Foreskin keratinocyte (primary cell): ENCODE measurements at places on chromosomes 12 and 14. TPM values are rescaled to one million over a fixed set of nuclear protein-coding genes. Genes with fewer than 3 reads are reported as not detected.

GPHB5 gene
- not detected in 2 replicates for total RNA-seq

TESPA1 gene
- total RNA-seq: not detected in 2 replicates

EPYC gene
- total RNA-seq: not detected in 2 replicates

HNF1A gene
- not detected in 2 replicates for total RNA-seq

PIANP gene
- 0.04 TPM in 1 of 2 replicates, not detected in the other for total RNA-seq

SLC22A17 gene
- total RNA-seq: 5.0 and 8.0 TPM in 2 replicates

DNA sequence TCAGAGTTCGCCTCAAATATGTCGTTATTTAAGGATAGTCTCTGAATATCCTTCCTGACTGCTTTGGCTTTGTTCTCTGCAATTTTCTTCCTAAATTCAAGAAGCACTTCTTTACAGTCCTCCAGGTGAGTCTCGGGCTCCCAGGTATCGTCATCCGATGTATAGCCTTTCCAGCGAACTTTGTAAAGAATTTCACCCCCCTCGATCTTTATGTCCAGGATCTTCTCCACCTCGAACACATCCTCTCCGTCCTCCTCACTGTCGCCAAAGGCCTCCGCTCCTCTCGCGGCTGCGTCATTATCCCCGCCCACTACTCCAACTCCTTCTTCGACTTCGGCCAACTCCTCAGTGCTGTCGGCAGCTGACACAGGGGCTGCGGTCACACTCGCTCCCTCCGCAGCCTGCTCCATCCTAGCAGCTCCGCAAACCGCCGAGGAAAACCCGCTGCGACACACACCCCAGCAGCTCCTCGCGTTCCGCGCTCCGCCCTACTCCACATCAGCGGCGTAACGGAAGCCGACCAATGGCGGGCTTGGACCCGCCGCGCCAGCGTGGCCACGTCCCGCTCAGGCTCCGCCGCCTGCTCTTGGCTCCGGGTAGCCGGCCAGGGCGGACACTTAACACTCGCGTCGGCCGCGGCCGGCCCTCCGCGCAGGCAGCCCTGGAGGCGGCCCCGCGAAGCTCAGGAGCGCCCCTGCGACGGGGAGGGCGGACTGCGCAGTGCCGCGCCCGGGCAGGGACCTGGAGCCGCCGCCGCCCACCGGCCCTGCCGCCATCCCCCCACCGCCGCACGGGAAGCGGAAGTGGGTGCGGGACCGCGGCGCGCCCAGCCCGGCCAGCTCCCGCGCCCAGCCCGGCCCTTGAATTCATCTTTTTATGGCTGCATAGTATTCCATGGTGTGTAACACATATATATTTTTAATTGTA is 4.1 kb downstream of the CD163L1 start:
- no peak for DNase-seq

GRCh38 chr14:70139384-70139783 is 49.4 kb downstream of the SLC8A3 start:
- DNase-seq: no peak

GRCh38 chr12:17595111-17595510 is 494.9 kb downstream of the RERGL start:
- DNase-seq: no peak

DNA sequence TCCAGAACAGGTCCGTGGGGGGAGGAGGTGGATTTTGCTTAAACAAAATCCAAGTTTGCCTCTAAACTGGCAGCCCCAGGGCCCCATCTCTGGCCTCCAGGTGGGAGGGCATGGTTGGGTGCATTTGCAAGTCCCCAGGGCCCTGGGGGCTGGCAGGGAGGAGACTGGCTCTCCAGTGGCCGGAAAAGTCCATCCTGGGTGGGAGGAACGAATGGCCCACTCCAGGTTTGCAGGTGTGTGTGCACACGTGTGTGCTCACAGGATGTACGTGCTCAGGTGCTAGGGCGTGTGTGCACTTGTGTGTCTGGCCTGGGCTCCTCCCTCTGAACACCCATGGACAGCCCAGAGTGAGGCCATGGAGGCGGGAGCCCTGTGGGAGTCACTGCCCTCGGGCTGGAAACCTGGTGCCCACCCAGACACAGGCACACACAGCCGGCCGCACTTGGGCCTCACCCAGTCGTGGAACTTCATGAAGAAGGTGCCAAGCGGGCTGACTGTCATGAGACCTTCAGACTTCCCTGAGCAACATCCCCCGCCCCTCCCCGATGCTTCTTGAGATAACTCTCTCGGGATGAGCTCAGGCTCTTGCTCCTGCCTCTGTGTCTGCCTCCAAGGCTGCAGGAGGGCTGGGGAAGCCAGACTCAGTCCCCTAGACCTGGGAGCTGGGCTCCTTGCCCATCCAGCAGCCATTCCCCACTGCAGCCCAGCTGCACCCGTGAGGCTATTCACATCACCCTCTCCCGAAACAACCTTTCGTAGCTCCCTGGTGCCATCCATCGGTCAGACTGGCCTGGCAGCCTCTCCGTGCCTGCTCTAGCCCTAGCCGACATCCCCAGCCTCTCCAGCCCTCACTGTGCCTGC is 9.4 kb downstream of the AHNAK2 start:
- peak; percentile 94 for DNase-seq

DNA sequence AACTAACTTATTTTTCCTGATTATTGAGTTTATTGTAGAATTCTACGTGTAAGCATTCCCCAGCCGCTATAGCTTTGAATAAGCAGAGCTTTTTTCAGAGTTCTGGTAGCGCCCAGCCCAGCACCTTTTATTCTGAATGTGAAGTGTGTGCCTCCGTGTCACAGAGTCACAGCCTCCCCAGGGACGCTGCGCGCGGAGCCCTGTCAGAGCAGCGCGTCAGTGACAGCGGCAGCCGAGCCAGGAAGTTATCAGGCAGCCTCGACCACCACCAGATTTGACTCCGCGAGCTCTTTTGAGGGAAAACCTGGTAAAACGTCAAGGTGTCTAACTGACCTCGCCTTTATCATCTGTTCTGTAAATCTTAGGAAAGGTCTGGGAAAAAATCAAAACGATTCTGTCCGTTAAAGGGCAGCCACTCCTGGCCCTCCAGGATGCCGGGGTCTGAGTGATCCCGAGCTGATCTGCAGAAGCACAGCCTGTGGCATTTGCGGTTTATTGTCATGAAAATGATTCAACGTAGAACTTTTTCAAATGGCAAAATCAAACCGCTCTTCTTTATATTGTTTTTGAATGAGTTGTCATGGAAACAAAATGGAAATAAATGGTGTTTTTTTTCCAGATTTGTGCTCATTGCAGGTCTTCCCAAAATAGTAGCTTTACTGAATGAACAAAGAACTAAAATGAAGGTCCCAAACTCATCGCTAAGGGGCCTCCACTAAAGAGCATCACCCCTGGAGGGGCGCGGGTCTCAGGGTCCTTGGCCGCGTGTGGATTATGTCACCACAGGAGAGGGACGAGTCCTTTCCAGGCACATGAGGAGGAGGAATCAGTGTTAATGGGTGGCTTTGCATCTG is 43.1 kb upstream of the MMP17 start:
- no peak for DNase-seq

- DNase-seq: no peak
These were observed 175.3 kb downstream of the ETV6 start for GRCh38 chr12:11824736-11825135.

DNA sequence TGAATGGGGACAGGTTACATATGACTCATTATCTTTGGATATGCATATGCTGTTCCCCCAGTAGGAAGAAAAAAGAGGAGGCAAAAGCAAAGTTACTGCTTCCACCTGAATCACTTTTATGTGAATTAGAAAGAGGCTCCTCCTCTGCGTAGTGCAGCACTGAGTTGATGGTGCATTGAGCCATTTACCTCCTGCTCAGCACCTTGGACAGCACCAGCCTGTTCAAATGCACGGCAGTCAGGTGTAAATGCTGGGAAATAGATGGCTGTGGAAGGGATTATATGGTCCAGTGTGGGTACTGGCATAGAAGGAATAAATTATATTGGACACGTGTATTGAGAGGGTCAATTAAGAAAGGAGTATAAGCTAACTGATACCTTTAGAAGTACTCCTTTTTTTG is 541.9 kb upstream of the SEL1L start:
- peak; percentile 13 for DNase-seq

DNA sequence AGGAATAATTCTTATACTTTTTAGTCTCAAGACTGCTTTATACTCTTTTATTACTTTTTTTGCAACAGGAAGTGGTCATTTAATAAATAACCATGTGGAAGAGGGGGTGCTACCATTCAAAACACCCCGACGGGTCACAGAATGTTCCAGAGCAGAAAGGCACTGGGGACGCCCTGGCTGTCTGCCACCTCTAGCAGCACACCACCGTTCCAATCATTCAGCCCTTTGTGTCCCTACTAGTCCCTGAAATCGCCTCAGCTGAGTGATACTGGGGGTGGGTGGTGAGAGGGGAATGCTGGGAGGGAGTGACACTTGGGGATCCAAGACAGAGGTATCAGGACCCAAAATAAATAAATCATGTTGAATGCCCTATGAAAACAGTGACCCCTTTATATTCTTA is 52.4 kb downstream of the MON2 start:
- DNase-seq: no peak

GRCh38 chr14:93155667-93156066 is 29.0 kb downstream of the MOAP1 start:
- no peak for DNase-seq

DNA sequence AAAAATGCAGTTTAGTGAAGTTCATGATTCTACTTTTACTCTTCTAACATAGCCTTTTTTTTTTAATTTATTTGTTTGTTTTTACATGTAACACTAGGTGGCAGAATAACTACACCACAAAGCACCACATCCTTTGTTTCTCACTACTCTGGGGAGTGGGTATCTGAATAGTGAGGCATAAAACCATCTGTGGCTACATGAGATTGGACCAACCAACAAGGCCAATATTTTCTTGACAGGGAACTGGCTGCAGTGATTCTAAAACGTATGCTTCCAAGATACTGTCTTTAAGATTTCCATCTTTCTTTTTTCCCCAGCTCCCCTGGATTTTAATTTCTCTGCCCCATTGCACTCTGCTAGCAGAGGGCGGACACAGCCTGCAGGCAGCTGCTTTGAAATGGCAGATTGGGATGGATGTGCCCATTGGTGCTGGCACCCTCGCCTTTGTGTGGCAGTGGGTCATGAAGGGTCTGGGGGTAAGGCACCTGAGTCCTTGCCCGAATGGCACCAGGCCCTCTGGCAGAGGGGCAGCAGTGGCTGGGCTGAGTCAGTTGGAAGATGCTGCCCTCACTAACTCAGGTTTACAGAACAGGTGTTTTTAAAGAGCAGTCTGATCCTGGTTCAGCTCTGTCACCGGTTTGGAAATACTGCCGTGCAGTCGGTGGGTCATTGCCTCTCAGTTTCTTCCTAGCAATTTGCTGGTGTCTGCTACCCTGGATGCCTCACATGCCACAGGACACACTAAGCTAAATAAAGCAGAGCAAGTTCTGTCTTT is 429.1 kb downstream of the RAD51B start:
- DNase-seq: no peak

DNA sequence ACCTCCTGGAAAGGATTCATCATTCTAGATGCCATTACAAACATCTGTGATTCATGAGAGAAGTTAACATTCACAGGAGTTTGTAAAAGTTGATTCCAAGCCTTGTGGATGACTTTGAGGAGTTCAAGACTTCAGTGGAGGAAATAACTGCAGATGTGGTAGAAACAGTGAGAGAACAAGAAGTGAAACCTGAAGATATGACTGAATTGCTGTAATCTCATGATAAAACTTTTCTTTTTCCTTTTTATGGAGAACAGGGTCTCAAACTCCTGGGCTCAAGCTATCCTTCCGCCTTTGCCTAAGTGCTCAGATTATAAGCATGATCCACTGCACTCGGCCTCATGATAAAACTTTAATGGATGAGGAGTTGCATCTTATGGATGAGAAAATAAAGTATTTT is 64.5 kb upstream of the GTF2A1 start:
- DNase-seq: no peak

DNA sequence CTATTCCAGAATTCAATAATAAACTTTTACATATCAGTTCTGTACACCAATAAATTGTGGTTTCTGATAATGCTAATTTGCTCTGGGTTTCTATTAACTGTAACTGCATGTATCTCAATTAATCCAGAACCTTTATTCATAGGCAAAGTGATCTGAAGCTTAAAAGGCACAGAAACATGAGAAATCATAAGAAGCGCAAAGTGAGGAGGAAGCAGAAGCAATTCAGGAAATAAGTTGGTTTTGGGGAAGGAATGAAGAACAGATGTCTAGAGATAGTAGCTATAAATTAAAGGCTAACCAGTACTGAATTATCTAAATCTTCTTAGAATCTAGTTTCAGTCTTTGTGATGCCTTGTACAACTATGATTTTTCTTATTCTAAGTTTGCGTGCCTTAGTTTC is 24.6 kb downstream of the KERA start:
- DNase-seq: no peak

DNA sequence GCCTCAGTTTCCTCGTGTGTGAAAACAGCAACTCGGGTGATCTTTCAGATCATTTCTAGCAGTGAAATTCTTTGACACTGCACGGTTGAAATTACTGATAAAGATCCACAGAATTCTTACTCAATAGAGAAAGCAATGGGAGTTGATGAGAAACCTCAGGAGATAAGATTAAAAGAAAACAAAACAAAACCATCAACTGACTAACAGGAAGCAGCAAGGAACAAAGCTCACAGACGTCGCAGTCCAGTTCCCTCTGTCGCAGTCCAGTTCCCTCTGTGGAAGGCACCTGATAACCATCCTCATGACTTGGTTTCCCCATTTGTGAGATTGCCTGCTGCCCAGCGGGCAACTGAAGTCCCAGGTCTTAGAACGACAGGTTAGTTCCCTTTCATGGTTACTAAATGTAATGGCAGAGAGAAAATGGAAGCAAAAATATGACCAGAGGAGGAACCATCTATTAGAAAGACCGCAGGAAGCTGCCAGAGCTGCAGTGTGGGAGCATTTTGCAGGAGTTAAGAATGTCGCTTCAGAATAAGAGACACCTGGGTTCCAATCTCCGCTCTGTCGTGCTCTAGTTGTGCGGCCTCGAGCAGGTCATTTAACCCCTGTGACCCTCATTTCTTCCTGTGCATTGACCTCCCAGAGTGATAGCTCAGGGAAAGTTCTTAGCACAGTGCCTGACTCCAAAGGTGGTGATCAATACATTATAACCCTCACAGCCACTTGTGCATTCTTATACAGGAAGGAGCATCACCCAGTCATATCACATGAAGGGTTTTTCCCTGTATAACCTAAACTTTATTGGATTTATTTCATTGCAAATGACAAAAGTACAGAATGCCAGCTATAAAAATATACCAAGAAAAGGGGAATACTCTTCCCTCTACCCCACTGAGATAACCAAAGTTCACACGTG is 5.1 kb upstream of the MED13L start:
- DNase-seq: no peak

DNA sequence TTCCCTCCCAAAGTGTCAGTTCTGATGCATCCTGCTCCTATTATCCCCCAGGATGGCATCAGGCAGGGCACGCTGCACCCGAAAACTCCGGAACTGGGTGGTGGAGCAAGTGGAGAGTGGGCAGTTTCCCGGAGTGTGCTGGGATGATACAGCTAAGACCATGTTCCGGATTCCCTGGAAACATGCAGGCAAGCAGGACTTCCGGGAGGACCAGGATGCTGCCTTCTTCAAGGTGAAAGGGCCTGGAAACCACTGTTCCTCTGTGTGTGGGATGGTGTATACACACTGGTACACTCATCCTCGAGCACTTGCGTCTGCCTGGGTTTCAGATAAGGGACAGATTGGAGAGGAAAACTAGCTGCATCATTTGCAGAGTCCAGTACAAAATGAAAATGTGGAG is 1.0 kb downstream of the IRF9 start:
- DNase-seq: no peak
